Thyroid gland (tissue), 4 donors: ENCODE measurements at places on chromosomes 3 and 15. TPM values are rescaled to one million over a fixed set of nuclear protein-coding genes. Genes with fewer than 3 reads are reported as not detected.

DNA sequence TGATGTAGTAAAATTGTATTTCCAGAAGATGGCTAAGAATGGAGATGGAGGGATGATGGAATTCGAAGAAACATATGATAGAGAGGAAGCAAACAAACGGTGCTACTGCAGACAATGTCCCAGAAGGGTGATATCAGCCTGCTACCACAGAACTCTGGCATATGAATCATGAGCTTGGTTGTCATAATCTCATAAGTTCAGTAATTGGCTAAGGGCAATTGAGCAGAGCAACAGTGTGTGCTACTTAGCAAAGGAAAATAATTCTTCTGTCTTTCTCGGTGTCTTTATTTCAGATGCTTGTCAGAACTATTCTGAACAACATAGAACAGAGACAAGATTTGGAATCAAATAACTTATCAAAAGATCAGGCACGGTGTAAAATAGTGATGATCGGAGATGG, 407.3 kb downstream of the GBE1 start:
- no peak overlapping the region for H3K27ac ChIP-seq
- no peaks in the 10 kb centered on the region for H3K4me1 ChIP-seq
- no peak overlapping the region for H3K4me3 ChIP-seq

PPP1R14D gene
- total RNA-seq, result not detected

ZNF385D gene
- total RNA-seq, result 1.3 TPM

DNA sequence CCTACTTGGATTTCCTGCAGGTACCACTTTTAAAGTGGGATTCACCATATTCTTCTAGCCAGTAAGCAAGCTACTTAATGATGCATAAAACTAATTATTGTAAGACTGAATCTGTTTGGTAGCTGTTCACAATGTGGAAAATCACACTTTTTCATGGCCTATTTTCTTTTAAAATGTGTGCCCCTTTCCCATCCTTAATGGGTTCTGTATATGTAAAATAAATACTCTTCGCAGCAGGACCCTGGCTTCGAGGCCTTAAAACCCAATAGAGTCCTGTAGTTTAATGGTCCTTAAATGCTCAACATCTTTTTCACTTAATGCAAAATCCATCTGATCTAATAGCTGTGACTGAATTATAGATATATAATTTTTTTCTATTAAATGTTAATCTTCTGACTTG, 111.0 kb downstream of the UACA start:
- H3K27me3 ChIP-seq, result no peaks in the 10 kb centered on the region
- no peak for DNase-seq
- no peak overlapping the region for H3K4me3 ChIP-seq

- no peaks in the 10 kb centered on the region for H3K4me1 ChIP-seq
- no peaks in the 10 kb centered on the region for H3K27me3 ChIP-seq
- H3K4me3 ChIP-seq, result no peak overlapping the region
- H3K36me3 ChIP-seq, result no peaks in the 10 kb centered on the region
Measured at GRCh38 chr15:51200792-51201191, 106.1 kb upstream of the TNFAIP8L3 start.

RPL29 gene
- total RNA-seq, result 1,321 TPM
